GM19239 (cell line): ENCODE measurements at places on chromosomes 4 and X.

- DNase-seq = no peak
Measured at GRCh38 chrX:50799531-50799961, 14.4 kb downstream of the SHROOM4 start.

GRCh38 chr4:52037689-52038102 is 403 bp downstream of the SGCB start:
- DNase-seq = no peak

GRCh38 chr4:45897946-45898585 is 225.8 kb downstream of the GABRG1 start:
- no peak for DNase-seq

- no peak for DNase-seq
Measured at GRCh38 chr4:106773076-106773905, 262.8 kb downstream of the DKK2 start.

GRCh38 chr4:127126718-127127117 is 506.0 kb upstream of the INTU start:
- DNase-seq = no peak

GRCh38 chr4:146267826-146268225 is 53.5 kb downstream of the REELD1 start:
- no peak for DNase-seq

- DNase-seq = no peak
Measured at GRCh38 chrX:44253575-44253942, 89.9 kb downstream of the EFHC2 start.

DNA sequence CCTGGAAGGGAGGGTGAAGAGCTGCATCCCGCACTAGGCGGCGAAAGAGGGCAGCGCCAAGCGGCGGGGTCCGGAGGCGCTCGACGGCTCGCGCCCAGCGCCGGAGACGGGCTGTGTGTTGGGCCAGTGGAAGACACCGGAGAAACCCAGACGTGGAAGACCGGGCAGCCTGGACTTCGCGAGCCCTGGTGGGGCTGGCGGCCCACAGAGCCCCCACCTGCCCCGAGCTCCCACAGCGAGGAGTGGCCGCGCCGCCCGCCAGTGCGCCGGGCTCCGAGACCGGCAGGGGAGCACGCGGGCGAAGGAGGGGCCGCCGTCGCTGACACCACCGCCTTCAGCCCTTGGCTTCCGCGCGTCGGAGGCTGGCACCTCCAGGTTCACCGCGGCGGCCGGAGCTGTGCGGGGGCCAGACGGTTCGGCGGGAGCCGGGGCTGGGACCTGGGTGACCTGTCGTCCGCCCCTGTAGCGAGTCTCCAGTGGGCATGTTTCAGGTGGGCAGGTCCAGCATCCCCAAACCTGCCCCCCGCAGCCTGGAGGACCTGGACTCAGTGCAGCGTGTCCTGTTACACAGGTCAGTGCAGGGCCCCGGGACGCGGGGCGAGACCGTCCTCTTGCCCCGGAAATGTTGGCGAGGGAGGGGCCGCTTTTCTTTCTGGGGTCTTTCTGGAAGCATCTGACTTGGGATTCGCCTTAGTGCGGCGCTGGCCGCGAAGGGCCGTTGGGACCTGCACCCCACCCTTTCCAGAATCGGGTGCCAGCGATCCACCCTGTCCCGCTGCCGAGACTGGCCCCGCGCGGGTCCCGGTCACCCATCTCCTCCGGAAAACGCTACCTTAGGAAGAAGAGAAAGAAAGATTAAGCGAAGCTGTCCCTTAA is 9.6 kb upstream of the INTU start:
- no peak for DNase-seq

DNA sequence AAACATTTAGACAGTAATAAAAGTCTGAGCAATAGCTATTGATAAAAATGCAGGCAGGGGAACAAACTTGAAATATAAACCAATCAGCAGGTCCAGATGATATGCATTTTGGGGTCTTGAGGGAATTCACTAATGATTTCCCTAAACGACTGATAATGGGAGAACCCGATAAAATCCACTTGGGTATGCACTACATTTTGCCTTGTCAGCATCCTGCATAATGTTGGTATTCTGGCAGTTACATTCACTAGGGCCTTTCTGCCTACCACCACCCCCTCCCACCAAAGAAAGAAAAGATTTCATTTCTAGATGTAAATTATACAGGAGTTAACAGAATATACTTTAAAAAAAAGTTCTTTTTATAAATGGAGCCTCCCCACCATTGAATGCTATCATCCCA is 63.5 kb upstream of the IL1RAPL2 start:
- DNase-seq = no peak

- DNase-seq = no peak
Measured at GRCh38 chr4:188949596-188949995, 810.4 kb downstream of the TRIML1 start.

DNA sequence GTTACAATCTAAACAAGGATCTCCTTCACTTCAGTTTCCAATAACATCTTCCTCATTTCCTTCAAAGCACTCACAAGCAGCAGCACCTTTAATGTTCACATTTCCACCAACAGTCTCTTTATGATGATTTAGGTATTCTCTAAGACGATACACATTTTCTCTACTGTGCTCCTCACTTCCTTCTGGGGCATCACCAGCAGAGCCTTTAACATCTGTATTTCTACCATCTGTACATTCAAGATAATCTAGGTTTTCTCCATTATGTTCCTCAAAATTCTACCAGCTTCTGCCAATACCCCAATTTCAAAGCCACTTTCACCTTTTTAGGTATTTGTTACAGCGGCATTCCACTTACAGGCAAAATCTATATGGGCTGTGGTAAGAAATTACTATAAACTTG is 80.6 kb downstream of the FBXW7 start:
- DNase-seq = no peak

- no peak for DNase-seq
Measured at GRCh38 chr4:41927796-41928499, 7.3 kb upstream of the TMEM33 start.

DNA sequence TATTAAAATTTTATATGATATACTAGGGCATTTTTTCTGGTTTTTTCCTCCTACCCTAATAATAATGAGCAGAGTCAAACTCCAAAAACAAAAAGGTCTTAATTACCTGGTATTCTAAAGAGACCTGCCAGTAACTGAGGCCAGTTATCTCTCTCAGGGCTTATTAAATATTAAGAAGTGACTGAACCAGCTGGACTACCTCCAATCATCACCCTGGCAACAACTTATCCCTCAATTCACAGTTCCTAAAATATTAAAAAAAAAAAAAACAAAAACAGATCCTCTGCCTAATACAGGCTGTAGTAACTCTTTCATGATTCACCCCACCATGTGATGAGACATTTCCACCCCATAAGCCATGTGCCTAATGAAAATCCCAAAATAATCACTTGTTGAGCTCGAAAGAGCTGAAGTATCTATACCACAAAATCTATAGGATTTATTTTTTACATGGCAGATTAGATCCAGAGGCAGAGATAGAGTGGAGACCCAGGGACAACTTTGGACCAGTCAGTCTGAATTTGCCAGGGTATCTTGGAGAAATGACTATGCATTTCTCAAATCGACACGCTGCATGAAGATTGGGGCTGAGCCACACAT is 698.0 kb downstream of the FAT4 start:
- DNase-seq = no peak

- DNase-seq = no peak
Measured at GRCh38 chr4:123790681-123791080, 394.1 kb downstream of the SPRY1 start.

- no peak for DNase-seq
Measured at GRCh38 chr4:157896726-157897125, 276.1 kb downstream of the GASK1B start.

GRCh38 chrX:110145854-110146253 is 142.9 kb downstream of the TMEM164 start:
- DNase-seq = no peak

- no peak for DNase-seq
Measured at GRCh38 chr4:156820931-156821330, 150.7 kb downstream of the PDGFC start.

- DNase-seq = no peak
Measured at GRCh38 chr4:168487282-168488035, 7.2 kb upstream of the DDX60L start.
